ENCODE measurements at places on chromosomes 12 and 14.

DNA sequence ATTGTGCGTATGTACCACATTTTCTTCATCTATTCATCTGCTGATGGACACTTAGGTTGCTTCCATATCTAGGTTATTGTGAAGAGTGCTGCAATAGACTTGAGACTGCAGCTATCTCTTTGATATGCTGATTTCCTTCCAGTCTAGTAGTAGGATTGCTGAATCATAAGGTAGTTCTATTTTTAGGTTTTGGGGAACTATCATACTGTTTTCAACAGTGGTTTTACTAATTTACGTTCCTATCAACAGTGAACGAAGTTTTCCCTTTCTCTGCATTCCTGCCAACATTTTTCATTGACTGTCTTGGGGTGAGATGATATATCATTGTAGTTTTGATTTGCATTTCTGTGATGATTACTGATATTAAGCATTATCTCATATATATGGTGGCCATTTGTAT is 482.2 kb downstream of the SLC16A7 start:
- no peak for DNase-seq

DNA sequence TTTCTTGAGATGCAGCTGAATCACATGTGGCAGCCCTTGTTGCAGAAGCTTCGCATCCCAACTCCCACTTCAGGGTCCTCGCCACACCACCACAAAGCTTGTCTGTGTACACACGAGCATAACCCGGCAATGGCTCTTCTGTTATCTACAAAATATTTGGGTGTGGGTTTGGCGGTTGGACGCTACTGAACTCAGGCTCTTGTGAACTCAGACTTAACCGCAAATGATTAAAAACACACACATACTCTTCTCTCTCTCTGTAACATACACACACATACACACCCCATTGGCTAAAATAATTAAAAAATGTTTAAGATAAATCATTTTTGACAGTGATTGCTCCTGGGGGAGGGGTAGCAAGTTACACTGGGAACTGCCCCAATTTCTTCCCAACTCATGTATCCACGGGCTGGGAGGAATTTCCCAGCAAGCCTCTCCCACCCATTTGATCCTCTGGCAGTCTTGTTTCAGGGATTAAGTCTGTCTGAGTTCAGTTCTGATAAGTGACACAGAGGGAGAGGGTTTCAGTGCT is 63.7 kb upstream of the MANSC4 start:
- no peak for DNase-seq

GRCh38 chr12:116153983-116154382 is 123.5 kb downstream of the MED13L start:
- DNase-seq, result no peak

GRCh38 chr12:81206429-81206828 is 128.6 kb downstream of the ACSS3 start:
- DNase-seq, result peak; percentile 84

GRCh38 chr14:52840877-52841276 is 49.5 kb upstream of the GNPNAT1 start:
- DNase-seq, result no peak
